ENCODE measurements at places on chromosomes 13 and 19.
A peak's percentile ranks its signal among the peaks of the same experiment; 100 is the strongest.

GRCh38 chr13:30880151-30880855 is 25.8 kb upstream of the MEDAG start:
- DNase-seq = no peak

DNA sequence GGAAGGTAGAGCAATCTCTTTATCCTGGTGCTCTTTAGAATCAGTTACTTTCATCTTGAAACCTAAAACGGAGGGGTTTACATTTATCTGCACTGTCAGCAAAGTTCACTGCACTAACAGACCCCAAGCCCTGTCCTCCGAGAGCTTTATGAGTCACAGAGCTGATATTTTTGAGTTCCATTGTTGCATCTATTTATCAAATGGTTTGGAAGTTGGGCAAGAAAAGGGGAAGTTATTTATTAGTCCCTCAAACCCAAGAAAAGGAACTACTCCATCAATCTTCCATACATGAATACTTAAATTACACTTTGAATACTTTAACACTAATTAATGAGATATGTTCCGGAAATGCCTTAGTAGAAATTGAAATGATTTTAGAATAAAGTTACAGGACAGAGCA is 55.5 kb downstream of the EDNRB start:
- DNase-seq = no peak

GRCh38 chr19:8592231-8593009 is 15.2 kb upstream of the MYO1F start:
- peak; percentile 84 for DNase-seq

- no peak for DNase-seq
Observed at GRCh38 chr13:113413898-113414282, 39.4 kb downstream of the ADPRHL1 start.

DNA sequence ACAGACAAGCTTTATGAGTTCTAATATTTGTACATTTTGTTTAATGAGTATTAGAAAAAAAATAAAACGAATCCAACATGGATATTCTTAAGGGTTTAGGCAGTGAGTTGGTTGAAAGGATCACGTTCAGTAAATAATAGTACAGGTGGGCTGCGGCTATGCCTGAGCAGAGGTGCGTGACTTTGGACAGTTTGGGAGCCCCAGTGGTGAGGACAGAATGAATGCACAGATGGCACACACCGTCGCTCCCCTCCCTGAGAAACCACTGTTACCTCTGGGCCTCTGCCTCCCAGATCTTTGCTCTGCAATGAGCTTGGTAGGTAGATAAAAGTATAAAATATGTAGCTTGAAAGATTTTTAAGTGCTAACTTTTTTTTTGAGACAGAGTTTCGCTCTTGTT is 153.3 kb downstream of the SIPA1L3 start:
- DNase-seq = no peak

DNA sequence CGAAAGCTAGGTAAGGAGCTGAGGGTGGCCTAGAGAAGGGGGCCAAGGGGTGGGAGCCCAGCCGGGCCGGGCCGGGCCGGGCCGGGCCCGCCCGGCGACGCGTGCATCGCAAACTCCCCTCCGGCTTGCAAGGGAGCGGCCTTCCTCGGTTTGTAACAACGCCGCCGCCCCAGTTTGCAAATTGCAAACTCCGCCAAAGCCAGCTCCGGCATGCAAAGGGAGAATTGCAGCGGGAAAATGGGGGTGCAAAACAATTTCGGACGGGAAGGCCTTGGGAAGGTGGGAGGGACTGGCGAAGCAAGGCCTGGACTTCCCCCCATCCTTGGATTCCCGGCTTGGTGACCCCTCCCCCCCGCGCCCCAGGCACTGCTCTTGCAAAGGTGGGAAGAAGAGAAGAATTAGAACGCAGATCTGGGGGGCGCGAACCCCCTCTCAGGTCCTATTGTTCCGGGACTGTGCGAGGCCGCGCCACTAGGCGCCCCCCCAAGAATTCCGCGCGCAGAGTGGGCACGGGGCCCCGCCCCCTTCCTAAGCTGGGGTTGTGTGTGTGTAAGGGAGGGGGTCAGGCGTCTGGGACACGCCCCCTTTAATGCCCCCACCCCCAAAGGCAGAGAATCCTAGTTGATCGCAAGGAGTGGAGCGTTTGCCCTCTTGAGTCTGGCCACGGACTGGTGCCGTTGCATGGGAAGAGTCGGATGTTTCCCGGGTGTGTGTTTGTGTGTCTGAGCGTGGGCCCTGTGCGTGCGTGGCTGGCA is 926 bp downstream of the PRR12 start:
- no peak for DNase-seq

GRCh38 chr19:51012661-51013190 is 6.8 kb downstream of the KLK10 start:
- no peak for DNase-seq

DNA sequence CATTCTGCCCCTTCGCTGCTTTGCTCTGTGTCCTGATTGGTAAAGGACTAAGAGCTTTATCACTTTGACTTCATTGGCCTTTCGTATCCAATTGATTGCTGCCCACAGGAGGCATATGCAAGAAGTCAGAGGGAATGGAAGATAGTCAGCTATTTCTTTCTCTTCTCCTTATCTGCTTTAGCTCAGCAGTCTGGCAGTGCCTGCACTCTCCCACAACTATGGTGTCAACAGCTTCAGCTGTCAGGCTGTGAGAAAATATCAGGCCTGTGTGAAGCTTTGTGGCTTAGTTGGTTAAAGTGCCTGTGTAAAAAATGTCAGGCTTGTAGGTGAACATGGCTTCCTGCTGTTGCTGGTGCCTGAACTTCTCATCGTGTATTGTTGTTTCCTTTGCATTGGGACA is 243.0 kb downstream of the PCDH17 start:
- DNase-seq = no peak

- DNase-seq = no peak
Observed at GRCh38 chr13:29472332-29472961, 123.0 kb downstream of the SLC7A1 start.

DNA sequence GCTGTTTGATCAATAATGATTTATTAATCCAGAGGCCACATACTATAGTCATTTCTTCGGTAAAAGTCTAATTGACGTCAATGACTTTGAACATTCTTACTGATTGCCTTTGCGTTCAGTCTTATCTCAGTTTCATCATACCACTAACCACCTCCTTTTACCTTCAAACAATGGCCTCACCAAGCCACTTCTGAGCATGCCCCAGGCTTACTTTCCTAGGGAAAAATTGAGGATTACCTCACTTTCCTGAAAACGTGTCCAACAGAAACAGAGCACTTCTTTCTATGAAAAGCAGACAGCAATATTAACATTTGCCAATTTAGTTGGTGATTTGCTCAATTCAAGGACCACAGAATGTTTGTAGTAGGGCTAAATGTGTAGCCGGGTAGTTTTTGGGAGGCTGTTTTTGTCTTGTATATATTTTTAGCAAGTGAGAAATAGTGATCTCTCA is 157.6 kb downstream of the KLF5 start:
- no peak for DNase-seq

DNA sequence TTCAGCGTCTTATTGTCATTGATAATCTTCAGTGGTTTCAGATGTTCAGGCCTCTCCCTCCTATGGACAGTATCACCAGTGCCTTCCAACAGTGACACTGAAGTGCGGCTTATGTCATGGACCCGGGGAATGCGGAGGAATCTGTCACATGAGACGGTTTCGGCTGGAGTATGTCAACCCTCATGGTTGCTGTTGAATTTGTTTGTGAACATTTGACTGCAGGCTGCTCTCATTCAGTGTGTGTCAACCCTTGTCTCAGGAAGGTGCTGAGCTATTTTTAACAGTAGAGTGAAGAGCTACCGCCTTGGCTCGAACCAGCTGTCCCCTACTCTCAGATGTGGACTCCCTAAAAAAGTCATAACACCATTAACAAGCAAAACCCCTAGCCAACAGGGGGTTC is 138.8 kb upstream of the RNF113B start:
- no peak for DNase-seq

- no peak for DNase-seq
Observed at GRCh38 chr13:78393286-78394142, 209.8 kb downstream of the POU4F1 start.

- no peak for DNase-seq
Observed at GRCh38 chr13:49841964-49842363, 49.5 kb upstream of the KPNA3 start.

DNA sequence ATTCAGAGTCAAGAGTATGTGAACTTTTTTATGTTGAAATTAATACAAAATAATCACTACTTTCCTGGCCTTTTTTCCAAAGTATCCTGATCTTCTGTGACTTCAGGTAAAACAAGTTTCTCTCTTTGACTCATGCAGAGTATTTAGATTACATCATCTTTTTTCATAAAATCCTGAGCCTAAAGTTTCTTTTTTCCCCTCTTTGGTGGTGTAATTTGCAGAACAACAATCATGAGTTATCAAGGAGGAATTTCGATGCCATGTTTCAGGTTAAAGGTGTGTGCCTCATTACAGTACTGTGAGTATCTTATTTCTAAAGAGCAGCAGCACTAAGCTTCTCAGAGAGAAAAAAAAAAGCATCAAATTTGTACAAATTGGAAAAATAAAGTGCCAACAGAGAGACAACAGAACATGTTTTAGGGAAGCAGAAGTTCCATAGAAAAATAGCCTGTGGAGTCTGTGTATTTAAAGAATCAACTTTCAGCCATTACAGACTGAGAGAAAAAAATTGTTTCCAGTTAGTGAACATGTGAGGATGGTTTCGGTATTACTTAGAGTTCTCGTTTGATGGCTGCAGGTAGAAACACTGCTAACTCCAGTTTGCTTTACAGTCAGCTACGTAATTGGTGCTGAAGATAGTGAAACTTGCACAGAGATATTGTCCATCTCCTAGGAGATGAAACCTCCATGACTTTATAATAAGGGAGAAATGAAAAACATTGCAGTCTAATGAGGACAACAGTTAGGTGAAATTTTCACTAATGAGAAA is 78.1 kb upstream of the PCDH9 start:
- no peak for DNase-seq

GRCh38 chr19:18340990-18341868 is 831 bp downstream of the PGPEP1 start:
- DNase-seq = peak; percentile 32

DNA sequence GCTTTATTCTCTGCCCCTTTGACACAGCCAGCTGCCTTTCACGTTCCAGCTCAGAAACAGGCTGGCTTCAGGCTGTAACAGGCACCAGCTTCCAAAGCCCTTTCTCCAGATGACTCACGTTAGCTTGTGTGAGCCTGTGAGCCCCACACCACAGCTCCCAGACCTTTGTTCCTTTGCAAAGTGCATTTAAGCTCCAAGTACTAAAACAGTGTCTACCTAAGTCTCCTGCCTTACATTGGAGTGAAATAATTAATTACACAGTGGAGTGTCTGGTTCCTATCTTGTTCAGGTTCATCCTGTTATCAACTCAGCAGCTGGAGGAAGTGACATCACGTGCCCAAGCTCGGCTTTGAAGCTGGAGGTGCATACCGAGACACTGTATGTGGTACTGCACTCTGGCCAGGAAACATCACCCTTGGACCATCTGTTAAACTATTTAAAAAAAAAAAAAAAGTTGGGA is 475.8 kb downstream of the FOXO1 start:
- peak; percentile 47 for DNase-seq

- no peak for DNase-seq
Observed at GRCh38 chr19:45172173-45172572, 5.9 kb downstream of the TRAPPC6A start.

DNA sequence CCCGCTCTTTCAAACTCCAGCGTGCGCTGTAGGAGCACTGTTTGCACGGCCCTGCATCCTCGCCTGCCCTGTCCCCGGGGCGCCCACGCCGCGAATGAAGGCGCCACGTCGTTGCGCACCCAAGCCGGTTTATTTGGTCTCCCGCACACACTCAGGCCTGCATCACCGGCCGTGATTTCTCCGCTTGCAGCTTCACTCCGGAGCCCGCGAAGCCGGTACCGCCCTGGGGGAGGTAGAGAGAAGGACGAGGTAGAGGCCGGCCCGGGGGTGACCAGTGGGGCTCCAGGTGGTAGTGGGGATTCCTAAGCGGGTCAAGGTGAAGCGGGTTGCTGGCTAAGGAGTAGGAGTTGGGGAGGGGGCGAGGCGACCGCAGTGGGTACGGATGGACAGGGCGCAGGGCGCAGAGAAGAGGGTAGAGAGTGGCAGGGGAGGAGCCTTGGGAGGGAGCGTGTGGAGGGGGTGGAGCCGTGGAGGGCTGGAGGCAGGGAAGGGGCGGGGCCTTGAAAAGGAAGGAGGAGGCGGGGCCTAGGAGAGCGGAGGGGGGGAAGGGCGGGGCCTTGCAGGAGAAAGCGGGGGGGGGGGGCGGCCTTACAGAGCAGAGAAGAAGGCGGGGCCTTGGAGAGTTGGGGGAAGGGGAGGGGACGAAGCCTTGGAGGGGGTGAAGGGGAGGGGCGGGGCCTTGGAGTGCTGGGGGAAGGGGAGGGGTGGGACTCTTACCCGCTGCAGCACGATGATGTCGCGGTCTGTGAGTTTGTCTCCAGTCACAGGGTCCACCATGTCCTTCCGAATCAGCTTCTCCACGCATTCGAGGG is 24.6 kb downstream of the NOSIP start:
- DNase-seq = peak; percentile 66

- no peak for DNase-seq
Observed at GRCh38 chr13:41048640-41049039, 12.7 kb upstream of the WBP4 start.

GRCh38 chr13:39955560-39955959 is 300.1 kb downstream of the COG6 start:
- DNase-seq = no peak

GRCh38 chr13:98719527-98720250 is 32.8 kb downstream of the SLC15A1 start:
- DNase-seq = no peak

DNA sequence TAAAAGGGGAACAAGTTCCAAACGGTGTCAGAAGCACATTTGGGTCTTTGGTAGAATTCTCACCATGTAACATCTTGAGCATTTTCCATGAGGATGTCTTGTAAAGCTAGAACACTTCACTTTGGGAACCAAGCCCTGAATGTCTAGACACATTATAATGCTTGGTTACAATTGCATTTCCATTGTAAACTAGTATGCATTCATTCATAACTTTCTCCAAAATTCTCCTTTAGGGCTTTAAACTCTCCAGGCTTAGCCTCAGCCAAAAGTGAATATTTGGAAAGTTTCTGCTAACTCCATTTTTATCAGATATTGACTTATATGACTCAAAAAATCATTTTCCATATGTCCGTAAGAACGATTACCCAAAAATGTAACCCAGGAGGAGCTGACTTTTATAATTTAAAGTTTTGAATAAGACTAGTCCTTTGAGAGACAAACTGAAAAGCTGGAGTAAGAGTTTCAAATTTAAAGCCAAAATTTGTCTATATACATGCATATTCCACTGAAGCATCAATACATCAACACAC is 1170.4 kb downstream of the EFNB2 start:
- no peak for DNase-seq

DNA sequence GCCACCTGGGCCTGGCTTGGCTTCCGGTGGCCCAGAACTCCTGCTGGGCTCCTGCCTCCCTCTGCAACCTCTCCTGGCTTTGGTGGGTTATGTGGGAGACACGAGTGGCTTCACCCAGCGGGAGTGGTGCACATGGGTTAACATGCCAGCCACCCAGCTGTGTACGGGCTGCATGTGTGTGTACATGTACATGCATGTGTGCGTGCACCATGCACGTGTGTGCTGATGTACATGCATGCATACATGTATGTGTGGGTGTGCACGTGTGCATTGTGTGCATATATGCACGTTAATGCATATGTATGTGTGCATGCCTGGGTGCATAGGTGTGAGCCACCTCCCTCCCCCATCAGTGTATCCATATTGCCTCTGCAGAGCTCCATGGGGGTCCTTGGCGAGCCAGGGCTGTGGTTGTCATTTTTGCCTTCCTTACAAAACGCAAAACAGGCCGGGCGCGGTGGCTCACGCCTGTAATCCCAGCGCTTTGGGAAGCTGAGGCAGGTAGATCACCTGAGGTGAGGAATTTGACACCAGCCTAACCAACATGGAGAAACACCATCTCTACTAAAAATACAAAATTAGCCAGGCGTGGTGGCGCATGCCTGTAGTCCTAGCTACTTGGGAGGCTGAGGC is 12.5 kb downstream of the GNA11 start:
- DNase-seq = no peak

Data from stimulated activated CD8-positive, alpha-beta memory T cell treated with anti-CD3 and anti-CD28 coated beads, Interleukin-7, amount 100 ng/mL, for 1 hour (primary cell).